ENCODE measurements at places on chromosomes 2 and 18. TPM values are rescaled to one million over a fixed set of nuclear protein-coding genes. Genes with fewer than 3 reads are reported as not detected.

DNA sequence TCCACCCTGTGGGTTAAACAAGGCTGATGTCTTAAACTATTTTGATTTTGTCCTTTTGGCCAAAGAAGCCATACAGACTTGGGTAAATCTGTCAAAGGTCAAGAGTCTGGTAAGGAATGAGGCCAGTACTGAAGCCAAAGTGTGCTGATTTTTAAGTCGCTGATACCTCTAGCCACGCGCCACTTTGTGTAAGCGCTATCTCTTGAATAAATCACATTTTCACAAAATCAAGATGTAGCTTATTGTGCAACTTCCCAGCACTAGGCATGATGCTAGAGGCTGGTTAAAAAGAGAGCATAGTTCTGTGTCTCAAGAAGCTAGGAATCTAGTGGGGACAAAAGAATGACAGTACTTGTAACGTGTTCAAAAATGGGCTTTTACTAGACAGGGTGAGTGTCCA is 510.6 kb upstream of the RAB6C start:
- H3K4me3 ChIP-seq, result no peak overlapping the region
- no peak overlapping the region for H3K27ac ChIP-seq
- no peak for DNase-seq

- H3K36me3 ChIP-seq, result no peaks in the 10 kb centered on the region
Measured at GRCh38 chr2:35973132-35973736, 382.3 kb upstream of the CRIM1 start.

GRCh38 chr2:155099784-155100183 is 401.3 kb downstream of the KCNJ3 start:
- H3K36me3 ChIP-seq, result no peaks in the 10 kb centered on the region
- DNase-seq, result no peak
- H3K4me3 ChIP-seq, result no peak overlapping the region
- no peak overlapping the region for H3K27ac ChIP-seq

DNA sequence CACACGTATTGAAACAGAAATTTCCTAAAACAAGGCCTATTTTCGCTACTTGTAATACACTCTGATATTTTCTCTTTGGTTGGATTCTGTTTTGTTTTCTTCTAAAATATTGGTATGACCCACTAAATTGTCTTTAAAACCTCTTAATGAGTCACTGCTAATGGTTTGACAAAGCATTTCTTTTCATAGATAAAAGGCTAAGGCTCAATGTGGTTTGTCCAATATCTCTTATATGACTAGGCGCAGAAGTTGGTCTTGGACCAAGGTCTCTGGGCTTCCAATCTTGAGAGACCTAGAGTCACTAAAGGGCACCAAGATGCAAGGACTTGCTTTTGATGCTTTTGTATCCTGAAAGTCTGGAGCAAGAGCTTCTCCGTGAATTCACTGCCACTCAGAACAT is 498.2 kb upstream of the TCF4 start:
- no peaks in the 10 kb centered on the region for H3K36me3 ChIP-seq
- peaks cover 10% of the 10 kb centered on the region for H3K4me1 ChIP-seq
- H3K4me3 ChIP-seq, result no peak overlapping the region
- DNase-seq, result no peak

DNA sequence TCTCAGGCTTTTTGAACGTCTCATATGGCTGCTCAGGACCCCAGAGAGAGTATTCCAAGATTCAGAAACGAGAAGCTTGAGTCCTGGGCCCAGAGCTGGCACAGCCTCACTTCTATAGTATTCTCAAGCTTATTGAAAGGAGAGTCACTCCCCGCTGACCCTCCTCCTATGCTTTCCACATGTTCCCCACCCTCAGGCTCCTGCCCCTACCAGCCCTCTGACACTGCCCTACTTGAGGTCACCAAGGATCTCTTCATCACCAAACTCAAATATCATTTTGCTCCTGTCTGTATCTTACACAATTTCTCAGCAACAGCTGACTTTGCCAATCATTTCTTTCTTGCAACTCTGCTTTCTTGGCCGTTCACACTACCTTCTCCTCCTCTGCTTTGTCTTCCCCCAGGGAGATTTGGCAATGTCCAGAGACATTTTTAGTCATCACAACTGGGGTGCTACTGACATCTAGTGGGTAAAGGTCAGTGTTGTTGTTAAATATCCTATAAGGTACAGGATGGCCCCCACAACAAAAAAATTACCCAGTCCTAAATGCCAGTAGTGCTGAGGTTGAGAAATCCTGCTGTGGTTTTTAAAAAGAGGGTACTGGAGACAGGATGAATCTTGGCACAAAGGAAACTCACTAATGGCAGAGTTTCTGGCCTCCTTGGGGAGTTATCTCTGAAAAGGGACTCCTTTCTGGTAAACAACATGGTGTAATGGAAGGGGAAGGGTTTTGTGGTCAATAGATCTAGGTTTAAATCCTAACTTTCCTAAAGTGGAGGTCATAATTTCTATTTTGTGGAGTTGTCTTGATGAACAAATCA is 26.9 kb upstream of the INSIG2 start:
- no peaks in the 10 kb centered on the region for H3K4me1 ChIP-seq
- no peaks in the 10 kb centered on the region for H3K36me3 ChIP-seq
- no peak overlapping the region for H3K4me3 ChIP-seq
- no peak overlapping the region for H3K27ac ChIP-seq
- no peak for DNase-seq

DNA sequence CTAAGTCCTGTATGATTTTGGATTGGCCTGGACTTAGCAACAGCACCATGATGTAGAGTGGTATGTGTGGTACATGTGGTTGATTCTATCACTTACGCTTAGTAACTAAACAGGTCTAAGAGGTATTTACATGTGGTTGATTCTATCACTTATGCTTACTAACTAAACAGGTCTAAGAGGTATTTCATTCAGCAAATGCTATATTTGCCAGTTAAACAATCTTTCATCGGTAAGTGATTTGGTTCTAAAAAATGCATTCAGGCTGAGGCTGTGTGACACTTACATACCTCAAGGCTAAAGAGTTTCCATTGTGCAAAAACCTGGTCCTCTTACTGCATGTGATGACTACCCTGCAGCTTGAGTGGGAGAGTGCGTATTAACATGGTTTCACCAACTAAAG is 13.1 kb downstream of the EIF4E2 start:
- H3K27ac ChIP-seq, result no peak overlapping the region
- no peak for DNase-seq
- peaks cover 100% of the 10 kb centered on the region for H3K36me3 ChIP-seq
- H3K4me3 ChIP-seq, result no peak overlapping the region
- no peaks in the 10 kb centered on the region for H3K27me3 ChIP-seq

UPP2 gene
- not detected for total RNA-seq

DNA sequence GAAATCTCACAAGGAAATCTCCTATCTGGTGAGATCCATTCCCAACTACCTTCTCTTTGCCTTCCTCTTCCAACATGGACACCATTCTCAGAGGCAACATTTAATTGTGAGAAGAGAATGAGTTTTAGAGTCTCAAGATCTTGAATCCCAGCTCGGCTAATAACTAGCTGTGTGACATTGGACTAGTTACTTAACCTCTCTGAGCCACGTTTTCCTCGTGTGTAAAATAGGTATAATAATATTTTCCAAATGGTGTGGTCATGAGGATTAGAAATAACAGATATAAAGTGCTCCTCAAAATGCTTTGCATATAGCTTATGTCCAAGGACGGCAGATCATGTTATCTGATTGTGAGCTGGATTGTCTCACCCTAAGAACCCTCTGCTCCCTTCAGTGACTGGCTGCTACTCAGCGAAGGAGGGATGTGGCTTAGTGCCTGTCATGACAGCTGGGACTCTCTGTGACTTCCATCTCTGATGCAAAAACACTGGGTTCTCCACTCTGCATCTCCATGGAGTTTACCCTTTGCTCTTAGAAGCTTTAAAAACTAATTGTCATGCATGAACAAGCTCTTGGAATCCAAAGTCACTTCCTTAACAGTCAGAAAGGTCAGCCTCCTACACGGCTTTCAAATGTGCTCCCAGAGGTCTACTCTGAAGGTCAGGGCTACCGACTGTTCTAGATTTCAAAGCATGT is 38.4 kb upstream of the MRPL19 start:
- H3K4me1 ChIP-seq, result no peaks in the 10 kb centered on the region
- DNase-seq, result no peak
- H3K36me3 ChIP-seq, result no peaks in the 10 kb centered on the region
- peaks cover 26% of the 10 kb centered on the region for H3K27me3 ChIP-seq
- no peak overlapping the region for H3K27ac ChIP-seq

SLC16A14 gene
- 4.7 TPM for total RNA-seq

GRCh38 chr2:36540986-36541754 is 56.8 kb downstream of the FEZ2 start:
- no peak for DNase-seq
- no peaks in the 10 kb centered on the region for H3K4me1 ChIP-seq
- H3K4me3 ChIP-seq, result no peak overlapping the region
- H3K27ac ChIP-seq, result no peak overlapping the region
- H3K36me3 ChIP-seq, result peaks cover 87% of the 10 kb centered on the region

DNA sequence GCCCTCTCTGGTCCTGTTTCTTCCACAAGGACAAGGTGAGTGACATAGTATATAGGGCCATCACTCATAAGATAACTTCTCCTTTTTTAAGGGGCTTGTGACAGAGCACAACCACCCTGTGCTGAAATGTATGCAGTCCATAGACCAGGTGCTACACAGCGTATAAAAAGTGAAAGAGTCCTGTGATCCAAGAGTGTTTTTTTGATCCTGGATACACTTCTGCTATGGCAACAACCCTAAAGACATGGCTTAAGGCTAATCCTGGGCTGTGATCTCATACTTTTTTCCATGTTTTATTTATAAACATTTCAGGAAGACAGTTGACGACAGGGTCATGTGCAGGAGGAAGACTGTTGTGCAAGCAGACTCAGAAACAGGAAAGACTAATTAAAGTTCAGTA is 400.5 kb upstream of the TCF4 start:
- no peaks in the 10 kb centered on the region for H3K27me3 ChIP-seq
- no peak for DNase-seq
- no peak overlapping the region for H3K4me3 ChIP-seq
- H3K27ac ChIP-seq, result peak overlapping the region; percentile 0
- H3K36me3 ChIP-seq, result no peaks in the 10 kb centered on the region

DNA sequence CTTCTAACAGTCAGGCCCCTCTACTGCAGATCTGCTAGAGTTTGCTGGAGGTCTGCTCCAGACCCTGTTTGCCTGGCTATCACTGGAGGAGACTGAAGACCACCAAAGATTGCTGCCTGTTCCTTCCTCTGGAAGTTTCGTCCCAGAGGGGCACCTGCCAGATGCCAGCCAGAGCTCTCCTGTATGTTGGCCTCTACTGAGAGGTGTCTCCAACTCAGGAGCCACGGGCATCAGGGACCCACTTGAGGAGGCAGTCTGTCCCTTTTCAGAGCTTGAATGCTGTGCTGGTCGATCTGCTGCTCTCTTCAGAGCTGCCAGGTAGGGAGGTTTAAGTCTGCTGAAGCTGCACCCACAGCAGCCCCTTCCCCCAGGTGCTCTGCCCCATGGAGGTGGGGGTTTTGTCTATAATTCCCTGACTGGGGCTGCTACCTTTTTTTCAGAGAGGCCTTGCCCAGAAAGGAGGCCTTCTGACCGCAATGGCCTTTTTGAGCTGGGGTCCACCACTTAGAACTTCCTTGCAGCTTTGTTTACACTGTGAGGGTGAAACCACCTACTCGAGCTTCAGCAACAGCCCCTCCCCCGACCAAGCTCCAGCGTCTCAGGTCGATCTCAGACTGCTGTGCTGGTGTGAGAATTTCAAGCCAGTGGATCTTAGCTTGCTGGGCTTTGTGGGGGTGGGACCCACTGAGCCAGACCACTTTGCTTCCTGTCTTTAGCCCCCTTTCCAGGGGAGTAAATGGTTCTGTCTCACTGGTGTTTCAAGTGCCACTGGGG is 566.0 kb downstream of the NR4A2 start:
- DNase-seq, result no peak
- H3K4me1 ChIP-seq, result no peaks in the 10 kb centered on the region
- H3K27ac ChIP-seq, result no peak overlapping the region
- H3K4me3 ChIP-seq, result no peak overlapping the region

DNA sequence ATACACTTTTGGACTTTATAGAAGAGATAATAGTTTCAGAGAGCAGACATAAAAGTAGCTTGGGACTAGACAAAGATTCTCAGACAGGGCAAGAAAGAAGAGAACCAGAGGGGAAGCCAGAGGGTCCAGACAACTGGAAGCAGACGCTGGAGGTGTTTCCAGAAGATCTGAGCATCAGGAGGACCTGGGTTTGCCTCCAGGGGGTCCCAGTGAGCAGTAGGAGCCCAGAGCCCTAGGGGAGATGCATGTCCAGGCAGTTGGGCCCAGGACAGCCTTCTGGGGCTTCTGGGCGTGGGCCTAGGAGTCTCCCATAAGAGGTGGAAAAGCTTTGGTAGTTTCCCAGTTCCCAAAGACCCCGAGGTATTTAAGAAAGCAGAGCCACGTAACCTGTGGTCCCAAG is 251.2 kb upstream of the ID2 start:
- no peaks in the 10 kb centered on the region for H3K27me3 ChIP-seq
- no peak for DNase-seq
- H3K4me3 ChIP-seq, result no peak overlapping the region
- H3K36me3 ChIP-seq, result no peaks in the 10 kb centered on the region
- no peaks in the 10 kb centered on the region for H3K4me1 ChIP-seq
- no peak overlapping the region for H3K27ac ChIP-seq

DOK6 gene
- 5.9 TPM for total RNA-seq

- H3K4me3 ChIP-seq, result no peak overlapping the region
- H3K36me3 ChIP-seq, result no peaks in the 10 kb centered on the region
- DNase-seq, result no peak
Measured at GRCh38 chr2:213848631-213849030, 562.2 kb upstream of the VWC2L start.

- peaks cover 99% of the 10 kb centered on the region for H3K27me3 ChIP-seq
- H3K4me1 ChIP-seq, result no peaks in the 10 kb centered on the region
- no peaks in the 10 kb centered on the region for H3K36me3 ChIP-seq
- DNase-seq, result peak; percentile 49
- H3K27ac ChIP-seq, result no peak overlapping the region
Measured at GRCh38 chr2:176150584-176151441, 537 bp upstream of the HOXD4 start.

GLI2 gene
- total RNA-seq, result 4.7 TPM

- H3K27ac ChIP-seq, result no peak overlapping the region
- no peaks in the 10 kb centered on the region for H3K27me3 ChIP-seq
Measured at GRCh38 chr2:50606860-50607259, 425.1 kb downstream of the NRXN1 start.

- H3K27ac ChIP-seq, result no peak overlapping the region
- H3K36me3 ChIP-seq, result no peaks in the 10 kb centered on the region
- no peaks in the 10 kb centered on the region for H3K4me1 ChIP-seq
- H3K27me3 ChIP-seq, result no peaks in the 10 kb centered on the region
- no peak overlapping the region for H3K4me3 ChIP-seq
Measured at GRCh38 chr2:65525616-65526231, 93.3 kb upstream of the SPRED2 start.

- no peaks in the 10 kb centered on the region for H3K4me1 ChIP-seq
- no peaks in the 10 kb centered on the region for H3K27me3 ChIP-seq
- H3K27ac ChIP-seq, result no peak overlapping the region
- no peak for DNase-seq
- no peak overlapping the region for H3K4me3 ChIP-seq
Measured at GRCh38 chr18:65049586-65049985, 701.2 kb upstream of the CDH7 start.

MOCOS gene
- 5.0 TPM for total RNA-seq
